H7 (cell line): ENCODE measurements at places on chromosomes 11 and 22. TPM values are rescaled to one million over a fixed set of nuclear protein-coding genes. Genes with fewer than 3 reads are reported as not detected.
A peak's percentile ranks its signal among the peaks of the same experiment; 100 is the strongest.

- no peak for DNase-seq
Measured at GRCh38 chr11:3949125-3949524, 93.7 kb downstream of the STIM1 start.

- no peak for DNase-seq
Measured at GRCh38 chr11:5631417-5631816, 6.6 kb downstream of the TRIM34 start.

DNA sequence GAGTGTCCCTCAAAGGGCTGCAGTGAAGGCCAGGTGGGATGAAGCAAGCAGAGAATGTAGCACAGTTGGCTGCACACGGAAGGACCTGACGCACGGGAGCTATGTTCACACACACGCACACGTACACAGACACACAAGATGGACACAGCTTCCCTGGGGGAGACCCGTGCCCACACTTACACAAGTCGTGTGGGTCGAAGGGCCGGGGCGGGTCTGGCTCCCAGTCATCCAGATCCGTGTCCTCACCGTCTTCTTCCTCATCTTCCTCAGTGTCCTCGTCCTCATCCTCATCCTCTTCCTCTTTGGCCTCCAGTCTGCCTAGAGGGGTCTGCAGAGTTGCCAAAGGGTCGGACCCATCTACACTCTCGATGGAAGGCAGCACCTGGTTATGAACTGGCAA is 51.6 kb upstream of the NFRKB start:
- no peak for DNase-seq

DNA sequence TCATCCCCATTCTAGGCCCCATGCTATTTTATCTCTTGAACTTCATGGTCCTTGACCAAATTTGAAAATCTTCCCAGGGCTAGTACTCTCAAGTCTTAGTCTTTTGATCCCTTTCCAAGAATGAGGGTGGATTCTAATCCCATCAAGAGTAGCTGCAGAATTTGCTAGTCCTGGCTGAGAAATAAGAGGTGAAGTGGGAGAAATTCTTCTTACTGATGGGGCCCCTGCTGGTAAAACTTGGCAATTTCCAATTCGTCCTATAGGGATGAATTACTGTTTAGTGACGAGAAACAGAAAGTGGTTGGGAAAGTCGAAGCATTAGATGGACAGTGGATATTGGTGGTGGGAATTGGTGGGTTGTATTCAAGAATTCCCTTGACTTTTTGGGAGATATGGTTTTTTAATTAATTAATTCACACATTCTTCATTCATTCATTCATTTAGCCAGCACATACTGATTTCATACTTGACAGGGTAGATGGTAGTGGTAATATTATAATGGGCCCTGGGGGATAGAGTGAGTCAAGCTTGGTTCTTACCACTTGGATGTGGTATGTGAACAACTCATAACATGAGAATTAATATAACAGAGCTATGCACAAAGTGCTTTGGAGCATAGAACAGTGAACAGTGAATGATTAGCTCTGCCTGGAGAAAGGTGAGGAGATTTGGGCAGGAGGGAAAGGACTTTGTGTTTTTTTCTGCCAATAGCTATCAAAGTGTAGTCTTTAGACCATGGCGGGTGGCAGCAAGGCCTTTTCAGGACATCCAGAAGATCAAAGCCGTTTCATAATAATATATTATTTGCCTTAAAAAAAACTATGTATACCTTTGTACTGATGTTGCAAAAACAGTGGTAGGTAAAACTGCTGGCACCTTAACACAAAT is 103.8 kb downstream of the STIM1 start:
- DNase-seq: peak; percentile 23

DNA sequence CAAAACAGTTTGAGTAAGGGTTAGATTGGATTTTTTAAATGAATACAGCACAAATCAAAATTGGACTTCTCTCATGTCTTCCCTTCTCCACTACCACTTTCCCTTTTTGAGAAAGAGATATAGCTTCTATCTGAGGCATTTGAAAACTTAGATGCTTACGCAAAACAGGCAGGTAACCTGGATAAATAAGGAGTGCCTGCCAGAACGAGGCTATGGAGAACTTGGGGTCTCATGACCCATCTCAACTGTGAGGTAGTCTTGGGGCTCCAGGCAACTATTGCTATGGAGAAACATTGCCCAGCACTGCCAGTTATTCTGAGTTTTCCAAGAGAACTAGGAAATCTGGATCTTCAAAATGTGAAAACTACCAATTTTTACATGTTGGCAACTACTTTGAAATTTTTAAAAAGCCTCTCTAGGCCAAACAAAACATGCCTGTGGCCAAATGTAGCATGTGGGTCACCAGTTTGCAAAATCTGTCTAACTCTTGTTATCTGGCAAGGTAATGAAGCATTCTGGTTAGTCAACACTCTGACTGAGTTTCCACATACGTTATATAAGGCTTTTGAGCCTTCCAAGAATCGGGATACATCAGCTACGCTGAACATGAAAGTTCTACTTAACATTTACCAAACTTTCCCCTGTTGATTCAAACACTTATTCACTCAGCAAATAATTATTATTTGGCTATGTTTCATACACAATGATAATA is 752.7 kb downstream of the KCNA4 start:
- DNase-seq: no peak

DNA sequence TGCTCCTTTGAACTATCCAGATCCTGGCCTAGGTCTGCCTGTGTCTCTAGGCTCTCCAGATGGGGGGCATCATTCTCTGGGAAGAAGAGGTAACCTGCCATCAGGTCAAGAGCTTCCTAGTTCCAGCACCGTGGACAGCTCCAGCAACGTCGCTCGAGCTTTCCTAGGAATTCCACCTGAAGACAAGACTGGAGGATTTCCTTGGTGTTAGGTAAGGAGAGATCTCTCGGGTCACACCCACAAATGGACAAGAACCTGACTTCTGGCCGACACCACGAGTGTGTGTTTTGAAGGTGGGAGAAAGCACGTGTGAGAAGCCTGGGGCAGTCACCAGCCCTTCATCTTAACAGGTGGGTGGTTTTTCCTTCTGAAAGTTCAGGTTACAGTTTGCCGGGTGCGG is 1.2 kb downstream of the PRG3 start:
- DNase-seq: peak; percentile 84

GRCh38 chr22:43002202-43002586 is 12.8 kb downstream of the PACSIN2 start:
- DNase-seq: no peak

- DNase-seq: no peak
Measured at GRCh38 chr11:61331651-61332050, 1.3 kb downstream of the DDB1 start.

DNA sequence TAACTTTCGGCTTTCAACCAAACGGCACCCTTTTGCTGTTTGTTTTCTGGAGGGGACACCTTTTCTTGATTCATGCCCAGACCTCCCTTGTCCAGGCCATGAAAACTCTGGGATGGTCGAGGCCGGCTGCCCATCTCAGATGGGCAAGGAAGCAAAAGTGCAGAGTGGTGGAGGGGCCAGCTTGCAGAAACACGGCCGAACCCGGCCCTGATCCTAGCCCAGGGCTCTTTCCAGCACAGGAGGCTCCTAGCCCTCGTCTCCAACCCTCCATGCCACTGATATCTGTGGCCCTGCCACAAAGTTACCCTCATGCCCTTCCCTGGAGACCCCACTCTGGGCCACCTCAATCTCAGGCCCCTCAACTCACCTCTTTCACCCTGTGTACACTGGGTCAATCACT is 18.9 kb upstream of the SLC22A12 start:
- no peak for DNase-seq

- no peak for DNase-seq
Measured at GRCh38 chr11:103807806-103808205, 228.6 kb upstream of the DDI1 start.

The MS4A4A gene
- not detected in 2 replicates for total RNA-seq

The KRTAP5-11 gene
- 0.92 TPM in 1 of 2 replicates, not detected in the other for total RNA-seq

The OR52H1 gene
- 0.30 TPM in 1 of 2 replicates, not detected in the other for total RNA-seq

The SYT8 gene
- total RNA-seq: not detected in 2 replicates
